IMR-90 (cell line): ENCODE measurements at places on chromosomes 7 and 10. TPM values are rescaled to one million over a fixed set of nuclear protein-coding genes. Genes with fewer than 3 reads are reported as not detected.
A peak's percentile ranks its signal among the peaks of the same experiment; 100 is the strongest.

GRCh38 chr10:71268758-71269157 lies 50.3 kb upstream of the SLC29A3 start:
- H3K4me3 ChIP-seq, result no peak overlapping the region
- peaks cover 34% of the 10 kb centered on the region for H3K4me1 ChIP-seq
- DNase-seq, result peak; percentile 44
- H3K27me3 ChIP-seq, result no peaks in the 10 kb centered on the region

DNA sequence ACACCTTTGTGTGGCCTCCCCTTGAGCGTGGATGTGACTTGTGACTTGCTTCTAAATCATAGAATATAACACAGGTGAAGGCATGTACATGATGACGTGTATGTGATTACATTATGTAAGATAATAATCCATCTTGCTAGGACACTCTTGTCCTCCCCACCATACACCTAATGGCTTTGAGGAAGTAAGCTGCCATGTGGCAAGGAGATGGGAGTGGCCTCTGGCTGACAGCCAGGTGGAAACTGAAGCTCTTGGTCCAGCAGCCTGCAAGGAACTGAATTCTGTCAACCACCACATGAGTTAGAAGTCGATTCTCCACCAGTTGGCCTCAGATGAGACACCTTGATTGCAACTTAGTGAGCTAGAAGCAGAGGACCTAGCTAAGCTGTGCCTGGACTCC lies 67.4 kb upstream of the ELN start:
- H3K4me3 ChIP-seq, result no peak overlapping the region
- H3K36me3 ChIP-seq, result no peaks in the 10 kb centered on the region
- H3K27ac ChIP-seq, result no peak overlapping the region
- no peaks in the 10 kb centered on the region for H3K4me1 ChIP-seq
- peaks cover 4% of the 10 kb centered on the region; the same call in 1 of the 2 replicates for H3K27me3 ChIP-seq

- H3K4me1 ChIP-seq, result peaks cover 13% of the 10 kb centered on the region
- no peak overlapping the region for H3K27ac ChIP-seq
- no peak overlapping the region for H3K4me3 ChIP-seq
- no peak for DNase-seq
- H3K36me3 ChIP-seq, result no peaks in the 10 kb centered on the region
- no peaks in the 10 kb centered on the region for H3K27me3 ChIP-seq
Measured at GRCh38 chr10:10803278-10803677, 214.4 kb upstream of the CELF2 start.

DNA sequence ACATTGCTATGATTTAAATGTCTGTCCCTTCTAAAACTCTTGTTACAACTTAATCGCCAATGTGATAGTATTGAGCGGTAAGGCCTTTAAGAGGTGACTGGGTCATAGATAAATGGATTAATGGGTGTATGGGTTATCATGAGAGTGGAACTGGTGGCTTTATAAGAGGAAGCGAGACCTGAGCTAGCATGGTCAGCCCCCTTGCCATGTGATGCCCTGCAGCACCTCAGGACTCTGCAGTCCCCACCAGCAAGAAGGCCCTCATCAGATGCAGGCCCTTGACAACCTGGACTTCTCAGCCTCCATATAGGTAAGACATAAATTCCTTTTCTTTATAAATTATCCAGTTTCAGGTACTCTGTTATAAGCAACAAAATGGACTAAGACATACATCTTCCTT lies 15.6 kb downstream of the PARP12 start:
- no peak overlapping the region for H3K4me3 ChIP-seq
- H3K27me3 ChIP-seq, result no peaks in the 10 kb centered on the region
- H3K4me1 ChIP-seq, result peaks cover 1% of the 10 kb centered on the region; the same call in 1 of the 2 replicates
- no peak overlapping the region for H3K27ac ChIP-seq
- peaks cover 5% of the 10 kb centered on the region for H3K36me3 ChIP-seq

GRCh38 chr10:59524348-59524747 lies 162.0 kb upstream of the FAM13C start:
- no peaks in the 10 kb centered on the region for H3K27me3 ChIP-seq
- no peaks in the 10 kb centered on the region for H3K4me1 ChIP-seq
- DNase-seq, result no peak
- H3K4me3 ChIP-seq, result no peak overlapping the region

GRCh38 chr10:80480852-80481251 lies 26.7 kb downstream of the TSPAN14 start:
- no peaks in the 10 kb centered on the region; the same call in 1 of the 2 replicates for H3K36me3 ChIP-seq
- no peaks in the 10 kb centered on the region; the same call in 1 of the 2 replicates for H3K4me1 ChIP-seq
- no peaks in the 10 kb centered on the region for H3K27me3 ChIP-seq
- no peak overlapping the region for H3K27ac ChIP-seq

DNA sequence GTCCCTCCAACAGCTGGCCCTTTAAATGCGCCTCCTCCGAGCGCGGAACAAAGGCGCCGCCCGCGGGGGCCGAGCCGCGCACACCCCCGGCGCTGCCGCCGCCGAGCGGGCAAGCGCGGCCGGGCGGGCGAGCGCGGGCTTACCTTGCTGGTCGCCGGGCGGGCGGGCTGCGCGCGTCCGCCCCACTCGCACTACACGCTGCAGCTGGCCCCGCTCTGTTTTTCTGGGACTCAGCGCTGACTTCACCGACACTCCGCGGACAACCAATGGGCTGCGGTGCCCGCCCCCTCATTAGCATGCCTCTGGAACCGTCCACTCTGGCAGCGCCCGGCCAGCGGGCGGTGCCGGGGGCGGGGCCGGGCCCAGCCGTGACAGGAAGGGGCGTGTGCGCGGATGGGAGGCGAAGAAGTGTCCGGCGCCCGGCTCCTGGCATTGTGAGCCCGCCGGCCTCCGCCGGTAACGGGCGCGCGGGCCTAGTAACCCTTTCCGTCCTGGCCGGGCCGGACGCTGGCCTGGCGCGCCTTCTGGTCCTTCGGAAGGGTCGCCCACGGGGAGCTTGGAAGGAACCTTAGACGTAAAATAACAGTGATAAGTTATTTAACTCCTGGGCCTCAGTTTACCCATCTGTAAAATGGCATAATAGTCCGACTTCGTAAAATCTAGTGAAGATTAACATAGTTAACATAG lies at the start of gene SORBS1:
Gene SORBS1, minus strand, starts transcription at position 195 of the 687 bp plus-strand sequence. CDS start 120,236 bp downstream, outside the sequence.
- no peaks in the 10 kb centered on the region for H3K4me1 ChIP-seq
- peaks cover 27% of the 10 kb centered on the region for H3K27me3 ChIP-seq
- H3K27ac ChIP-seq, result no peak within 1 kb of the TSS

GRCh38 chr7:69959789-69960499 lies 361.7 kb downstream of the AUTS2 start:
- no peaks in the 10 kb centered on the region for H3K27me3 ChIP-seq
- H3K27ac ChIP-seq, result no peak overlapping the region
- DNase-seq, result no peak
- no peak overlapping the region for H3K4me3 ChIP-seq
- no peaks in the 10 kb centered on the region for H3K4me1 ChIP-seq
- no peaks in the 10 kb centered on the region for H3K36me3 ChIP-seq

GRCh38 chr7:5589819-5590595 lies 166.4 kb upstream of the TNRC18 start:
- H3K36me3 ChIP-seq, result peaks cover 2% of the 10 kb centered on the region; the same call in 1 of the 2 replicates
- H3K4me1 ChIP-seq, result peaks cover 10% of the 10 kb centered on the region
- no peak overlapping the region for H3K4me3 ChIP-seq
- peaks cover 8% of the 10 kb centered on the region; the same call in 1 of the 2 replicates for H3K27me3 ChIP-seq
- H3K27ac ChIP-seq, result no peak overlapping the region

DNA sequence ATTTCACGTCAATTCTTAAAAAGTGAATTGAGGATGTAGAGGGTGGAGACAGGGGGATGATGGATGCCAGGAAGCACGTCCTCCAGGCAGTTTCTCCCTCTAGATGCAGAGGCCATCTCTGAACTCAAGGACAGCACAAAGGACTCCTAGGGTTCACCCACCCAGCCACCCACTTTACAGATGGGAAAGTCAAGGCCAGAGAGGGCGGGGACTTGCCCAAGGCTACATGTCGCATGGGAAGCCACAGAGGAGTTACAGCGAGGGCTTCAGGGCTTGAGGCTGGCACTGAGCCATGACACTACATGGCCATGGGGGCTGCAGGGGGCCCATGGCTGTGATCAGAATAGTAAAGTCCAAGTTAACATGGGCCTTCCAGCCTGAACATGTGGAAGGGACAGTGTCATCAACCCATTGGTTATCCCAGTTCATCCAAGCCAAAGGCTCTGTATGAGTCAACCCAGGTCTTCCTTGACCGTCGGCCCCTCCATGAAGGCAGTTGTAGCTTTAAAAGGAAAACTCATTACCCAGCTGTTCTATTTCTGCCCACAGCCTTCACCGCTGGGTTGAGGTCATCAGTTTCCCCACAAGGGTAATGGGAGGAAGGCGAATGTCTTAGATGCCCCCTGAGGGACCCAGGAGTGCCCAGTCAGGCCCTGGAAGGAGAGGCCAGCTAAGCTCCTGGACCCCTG lies 24.3 kb upstream of the KPNA7 start:
- H3K4me3 ChIP-seq, result no peak overlapping the region
- DNase-seq, result no peak
- H3K27me3 ChIP-seq, result no peaks in the 10 kb centered on the region

GRCh38 chr10:1515780-1516491 lies 221.4 kb downstream of the ADARB2 start:
- DNase-seq, result no peak
- H3K4me1 ChIP-seq, result no peaks in the 10 kb centered on the region
- H3K27me3 ChIP-seq, result no peaks in the 10 kb centered on the region
- H3K36me3 ChIP-seq, result no peaks in the 10 kb centered on the region
- H3K4me3 ChIP-seq, result no peak overlapping the region

DNA sequence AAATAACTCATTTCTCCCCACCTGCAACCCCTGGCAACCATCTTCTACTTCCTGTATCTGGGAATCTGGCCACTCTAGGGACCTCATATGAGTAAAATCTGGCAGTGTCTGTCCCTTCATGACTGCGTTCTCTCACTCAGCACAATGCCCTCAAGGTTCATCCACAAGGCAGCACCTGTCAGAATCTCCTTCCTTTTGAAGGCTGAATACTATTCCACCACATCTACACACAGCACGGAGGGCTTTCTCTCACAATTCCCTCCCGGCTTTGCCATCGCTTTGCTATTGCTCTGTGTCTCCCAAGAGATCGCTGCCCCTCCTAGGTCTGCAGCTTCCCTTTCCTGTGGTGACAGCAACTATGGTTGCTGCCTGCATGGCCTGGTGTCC lies 174.7 kb upstream of the RHEB start:
- no peaks in the 10 kb centered on the region for H3K27me3 ChIP-seq
- H3K4me1 ChIP-seq, result peaks cover 14% of the 10 kb centered on the region
- no peaks in the 10 kb centered on the region for H3K36me3 ChIP-seq
- no peak overlapping the region for H3K4me3 ChIP-seq
- no peak for DNase-seq
- no peak overlapping the region for H3K27ac ChIP-seq

DNA sequence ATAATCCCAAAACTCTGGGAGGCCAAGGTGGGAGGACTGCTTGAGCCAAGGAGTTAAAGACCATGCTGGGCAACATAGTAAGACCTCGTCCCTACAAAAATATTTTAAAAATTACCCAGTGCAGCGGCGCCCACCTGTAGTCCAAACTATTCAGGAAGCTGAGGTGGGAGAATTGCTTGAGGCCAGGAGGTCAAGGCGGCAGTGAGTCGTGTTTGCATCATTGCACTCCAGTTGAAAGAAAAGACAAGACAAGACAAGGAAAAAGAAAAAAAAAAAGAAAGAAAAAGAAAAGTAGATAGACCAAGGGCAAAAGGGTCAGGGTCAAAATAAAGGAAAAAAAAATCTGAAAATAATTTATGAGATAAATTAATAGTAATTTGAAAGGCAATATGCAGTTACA lies 5.8 kb downstream of the ANXA7 start:
- H3K36me3 ChIP-seq, result no peaks in the 10 kb centered on the region; the same call in 1 of the 2 replicates
- H3K4me1 ChIP-seq, result no peaks in the 10 kb centered on the region
- no peak for DNase-seq
- no peaks in the 10 kb centered on the region for H3K27me3 ChIP-seq
- no peak overlapping the region for H3K4me3 ChIP-seq

DNA sequence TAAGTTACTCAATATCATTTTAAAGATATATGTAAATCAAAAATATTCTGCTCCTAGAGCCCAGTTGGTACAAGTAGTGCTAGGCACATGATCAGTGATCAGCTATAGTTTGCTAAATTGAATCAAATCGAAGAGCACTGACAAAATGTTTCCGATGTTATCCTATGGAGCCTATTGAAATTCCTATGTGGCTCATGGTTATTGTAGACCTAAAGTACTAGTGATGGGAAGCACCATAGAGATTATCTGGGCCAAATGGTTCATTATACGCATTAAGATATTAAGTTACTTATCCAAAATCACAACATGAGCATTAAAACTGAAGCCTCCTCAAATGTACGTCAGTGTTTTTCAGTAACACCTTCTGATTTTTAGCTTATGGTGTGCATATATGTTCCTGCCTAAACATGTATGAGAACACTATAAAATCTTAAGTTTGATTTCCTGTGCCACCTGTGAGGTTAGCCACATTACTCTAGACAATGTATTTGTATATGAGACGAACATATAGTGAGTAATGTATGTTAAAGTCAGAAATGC lies 103.2 kb downstream of the IQUB start:
- DNase-seq, result no peak
- H3K36me3 ChIP-seq, result no peaks in the 10 kb centered on the region
- H3K4me3 ChIP-seq, result no peak overlapping the region
- H3K27ac ChIP-seq, result no peak overlapping the region
- no peaks in the 10 kb centered on the region for H3K4me1 ChIP-seq

GRCh38 chr10:28135258-28135657 lies 136.4 kb upstream of the ODAD2 start:
- no peak overlapping the region for H3K27ac ChIP-seq
- peaks cover 2% of the 10 kb centered on the region; the same call in 1 of the 2 replicates for H3K4me1 ChIP-seq
- no peak overlapping the region for H3K4me3 ChIP-seq
- H3K36me3 ChIP-seq, result no peaks in the 10 kb centered on the region

GRCh38 chr10:34816085-34816496 lies 995 bp upstream of the PARD3 start:
- H3K27ac ChIP-seq, result no peak overlapping the region
- no peaks in the 10 kb centered on the region for H3K36me3 ChIP-seq
- DNase-seq, result no peak

- H3K27me3 ChIP-seq, result no peaks in the 10 kb centered on the region
- no peaks in the 10 kb centered on the region for H3K36me3 ChIP-seq
- no peak overlapping the region for H3K27ac ChIP-seq
- H3K4me1 ChIP-seq, result peaks cover 23% of the 10 kb centered on the region
Measured at GRCh38 chr10:29642990-29643389, 8.2 kb upstream of the SVIL start.

GRCh38 chr10:122096705-122097104 lies 107.7 kb downstream of the TACC2 start:
- no peaks in the 10 kb centered on the region for H3K4me1 ChIP-seq
- no peak overlapping the region for H3K4me3 ChIP-seq
- H3K27ac ChIP-seq, result no peak overlapping the region
- no peaks in the 10 kb centered on the region for H3K36me3 ChIP-seq

IL6 gene
- total RNA-seq, result 15.2 and 18.3 TPM in 2 replicates

REEP3 gene
- 28.9 and 48.6 TPM in 2 replicates for total RNA-seq

CDC14C gene
- under 0.01 TPM in 2 replicates for total RNA-seq

ZNF467 gene
- total RNA-seq, result under 0.01 TPM in 1 of 2 replicates, not detected in the other

GIMAP5 gene
- total RNA-seq, result not detected in 2 replicates

SH2B2 gene
- total RNA-seq, result 0.36 and 0.56 TPM in 2 replicates

STRIP2 gene
- 2.2 and 3.0 TPM in 2 replicates for total RNA-seq

ABCC2 gene
- 0.28 and 0.36 TPM in 2 replicates for total RNA-seq

CUZD1 gene
- 0.36 and 0.56 TPM in 2 replicates for total RNA-seq

ARHGAP22 gene
- 28.3 and 35.3 TPM in 2 replicates for total RNA-seq

SPDYE8 gene
- total RNA-seq, result not detected in 2 replicates

PLAU gene
- 115 and 123 TPM in 2 replicates for total RNA-seq
